ENCODE measurements at places on chromosomes 7 and 10.

- peak; percentile 48 for DNase-seq
Measured at GRCh38 chr7:73865738-73866445, 4.9 kb downstream of the TMEM270 start.

- DNase-seq = no peak
Measured at GRCh38 chr7:90187507-90188050, 24.0 kb upstream of the STEAP2 start.

- no peak for DNase-seq
Measured at GRCh38 chr7:11206177-11206899, 232.7 kb downstream of the PHF14 start.

DNA sequence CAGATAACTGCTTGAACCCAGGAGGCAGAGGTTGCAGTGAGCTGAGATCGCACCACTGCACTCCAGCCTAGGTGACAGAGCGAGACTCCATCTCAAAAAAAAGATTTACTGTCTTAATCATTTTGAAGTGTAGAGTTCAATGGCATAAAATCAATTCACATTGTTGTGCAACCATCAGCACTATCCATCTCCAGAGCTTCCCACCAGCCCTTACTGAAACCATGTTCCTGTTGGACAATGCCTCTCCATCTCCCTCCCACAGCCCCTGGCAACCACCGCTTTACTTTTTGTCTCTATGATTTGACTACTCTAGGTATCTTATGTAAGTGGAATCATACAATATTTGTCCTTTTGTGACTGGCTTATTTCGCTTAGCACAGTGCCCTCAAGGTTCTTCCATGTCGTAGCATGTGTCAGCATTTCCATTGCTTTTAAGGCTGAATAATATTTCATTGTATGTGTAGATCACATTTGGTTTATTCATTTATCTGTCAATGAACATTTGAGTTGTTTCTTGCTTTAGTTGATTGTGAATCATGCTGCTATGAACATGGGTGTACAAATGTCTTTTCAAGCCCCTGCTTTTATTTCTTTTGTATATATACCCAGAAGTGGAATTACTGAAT lies 33.1 kb downstream of the NACAD start:
- no peak for DNase-seq

DNA sequence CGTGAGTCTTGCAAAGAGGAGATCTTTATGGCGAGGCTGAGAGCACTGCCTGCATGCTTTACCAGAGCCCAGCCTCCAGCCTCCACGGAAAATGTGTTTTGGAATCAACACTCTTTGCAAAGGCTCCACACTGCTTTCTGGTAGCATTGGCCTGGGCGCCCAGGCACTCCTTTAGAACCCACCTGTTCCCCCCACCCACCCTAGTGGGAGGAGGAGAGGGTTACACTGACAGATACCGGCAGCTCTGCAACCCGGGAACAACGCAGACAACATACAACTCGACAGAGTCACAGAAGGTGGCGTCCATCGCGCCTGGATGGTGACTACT lies 5.5 kb upstream of the MNX1 start:
- DNase-seq = peak; percentile 29

DNA sequence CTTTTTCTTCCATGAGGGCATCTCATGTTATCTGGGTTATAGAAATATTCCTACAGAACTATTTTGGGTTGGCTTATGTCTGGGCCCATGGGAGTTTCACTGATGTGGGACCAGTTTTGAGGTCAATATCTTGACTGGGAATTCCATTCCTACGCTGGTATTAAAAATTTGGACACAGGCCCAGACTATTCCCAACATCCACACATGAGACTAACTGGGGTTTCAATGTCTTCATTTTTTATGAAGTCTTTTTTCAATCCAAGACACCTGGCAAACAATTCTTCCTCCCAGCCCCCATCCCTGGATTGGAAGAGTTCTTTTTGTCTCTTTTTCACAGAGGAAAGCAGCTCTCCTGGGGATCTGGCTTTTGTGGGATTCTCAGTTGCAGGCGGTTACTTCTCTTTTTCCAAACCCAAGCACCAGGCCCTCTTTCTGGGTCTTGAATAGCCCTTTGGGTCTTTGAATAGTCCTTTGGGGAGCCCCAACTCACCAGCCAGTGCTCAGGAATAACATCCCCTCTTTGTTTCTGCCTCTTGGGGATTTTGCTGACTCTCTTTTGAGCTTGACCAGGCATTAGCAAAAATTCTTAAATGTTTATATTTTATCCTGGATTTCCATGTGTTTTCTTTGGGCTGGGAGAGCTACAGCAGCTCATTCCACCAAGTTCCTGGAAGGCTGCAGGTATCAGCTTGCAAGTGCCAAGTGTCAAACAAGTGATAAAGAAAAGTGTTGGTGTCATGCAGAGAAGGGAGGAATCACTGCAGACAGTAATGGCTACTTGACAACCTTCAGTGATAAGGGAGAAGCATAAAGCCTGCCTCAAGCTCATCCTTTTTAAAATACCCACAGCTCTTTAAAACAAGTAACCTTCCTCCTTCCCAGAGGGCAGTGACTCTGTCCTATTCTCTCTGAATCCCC lies 234.3 kb downstream of the ADAM12 start:
- no peak for DNase-seq

DNA sequence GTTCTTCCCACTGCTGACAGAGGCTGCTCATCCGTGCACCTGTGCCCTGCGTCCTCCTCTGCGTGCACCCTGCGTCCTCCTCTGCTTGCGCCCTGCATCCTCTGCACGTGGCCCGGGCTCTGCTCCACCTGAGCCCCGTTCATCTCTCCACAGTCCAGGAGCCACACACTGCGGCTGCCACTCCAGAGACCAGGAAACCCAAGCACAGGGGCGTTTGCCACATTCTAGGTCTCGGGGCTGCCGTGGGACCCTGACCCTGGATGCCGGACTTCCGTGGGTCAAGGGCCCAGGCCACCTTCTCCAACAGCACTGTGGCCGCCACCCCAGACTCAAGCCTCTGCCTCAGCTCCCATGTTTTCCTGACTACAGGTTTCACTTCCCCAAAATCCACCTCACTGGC lies 460.4 kb downstream of the PTPRN2 start:
- DNase-seq = no peak

- no peak for DNase-seq
Measured at GRCh38 chr10:89346405-89347254, 18.8 kb downstream of the IFIT3 start.

- DNase-seq = no peak
Measured at GRCh38 chr7:101156866-101157589, 2.8 kb downstream of the AP1S1 start.

- no peak for DNase-seq
Measured at GRCh38 chr10:85557077-85557476, 809.5 kb downstream of the GRID1 start.

- DNase-seq = no peak
Measured at GRCh38 chr10:30821261-30821993, 191.9 kb upstream of the LYZL2 start.

GRCh38 chr7:81721437-81721836 lies 48.4 kb downstream of the HGF start:
- DNase-seq = no peak

- DNase-seq = no peak
Measured at GRCh38 chr10:62095181-62096122, 173.2 kb downstream of the RTKN2 start.

DNA sequence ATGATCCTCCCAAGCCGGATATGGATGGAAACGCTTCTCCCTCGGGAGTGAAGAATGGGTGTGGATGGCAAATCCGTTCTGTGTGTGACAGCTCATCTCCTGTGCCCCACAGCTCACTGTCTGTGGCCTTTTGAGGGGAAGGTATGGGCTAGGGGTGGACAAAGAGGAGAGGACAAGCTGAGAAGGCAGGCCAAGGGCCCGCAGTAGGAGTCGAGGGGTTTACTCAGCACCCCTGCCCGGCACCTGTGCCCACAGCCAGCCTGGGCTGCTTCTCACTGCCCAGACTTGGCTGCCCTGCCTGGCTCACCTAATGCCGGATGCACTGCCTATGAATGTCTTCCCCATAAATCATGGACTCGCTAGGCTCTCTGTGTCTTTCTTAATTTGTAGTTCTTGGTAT lies 503.8 kb downstream of the TCERG1L start:
- DNase-seq = no peak

DNA sequence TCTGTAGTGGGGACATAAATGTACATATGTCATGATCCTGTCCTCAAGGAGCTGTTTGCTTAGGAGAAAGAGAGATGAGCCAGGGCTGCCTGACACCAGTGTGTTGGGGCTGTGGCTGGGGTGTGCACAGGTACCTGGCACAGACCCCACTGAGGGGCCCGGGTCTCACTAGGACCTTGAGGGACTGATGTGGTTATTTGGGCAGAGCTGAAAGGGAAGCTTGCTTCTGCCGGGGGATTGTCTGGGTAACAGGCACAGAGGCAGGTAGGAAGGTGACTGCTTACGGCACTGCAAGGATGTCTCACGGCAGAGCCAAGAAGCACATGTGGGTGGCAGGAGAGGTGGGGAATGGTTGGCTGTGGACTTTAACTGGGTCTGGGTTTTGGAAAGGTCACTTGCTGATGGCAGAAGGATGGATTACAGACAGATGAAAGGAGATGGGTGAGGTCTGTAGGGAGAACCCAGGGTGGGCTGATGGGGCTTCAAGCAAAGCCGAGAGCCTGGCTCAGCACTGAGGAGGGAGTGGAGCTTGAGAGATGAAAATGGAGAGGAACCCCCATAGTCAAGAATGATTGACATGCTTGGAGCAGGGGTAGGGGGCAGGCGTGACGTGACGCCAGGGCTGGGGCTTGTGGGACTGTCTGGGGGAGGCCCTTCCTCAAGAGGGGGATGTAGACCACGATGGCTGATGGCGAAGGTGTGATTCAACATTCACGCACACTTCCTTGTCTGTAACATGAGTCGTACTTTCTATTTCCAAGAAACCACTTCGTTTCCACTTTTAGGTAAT lies 207.7 kb upstream of the SHH start:
- no peak for DNase-seq

DNA sequence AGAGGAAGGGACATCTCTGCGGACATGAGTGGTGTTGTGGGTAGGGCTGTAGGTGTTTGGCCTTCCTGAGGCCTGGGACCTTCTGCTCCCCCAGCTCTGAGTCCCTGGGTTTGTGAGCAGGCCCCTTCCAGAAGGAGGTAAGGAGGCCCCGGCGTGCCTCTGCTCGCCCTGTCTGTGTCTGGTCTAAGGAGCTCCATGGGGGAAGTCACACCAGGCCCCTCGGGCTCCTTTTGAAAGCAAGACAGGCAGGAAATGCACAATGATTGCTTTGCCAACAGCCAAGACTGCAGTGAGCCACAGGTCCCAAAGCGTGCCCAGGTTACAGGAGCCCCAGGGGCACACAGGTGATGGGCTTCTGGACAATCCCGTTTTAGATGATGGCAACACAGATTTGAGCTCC lies 89.5 kb downstream of the FAM53B start:
- DNase-seq = no peak

DNA sequence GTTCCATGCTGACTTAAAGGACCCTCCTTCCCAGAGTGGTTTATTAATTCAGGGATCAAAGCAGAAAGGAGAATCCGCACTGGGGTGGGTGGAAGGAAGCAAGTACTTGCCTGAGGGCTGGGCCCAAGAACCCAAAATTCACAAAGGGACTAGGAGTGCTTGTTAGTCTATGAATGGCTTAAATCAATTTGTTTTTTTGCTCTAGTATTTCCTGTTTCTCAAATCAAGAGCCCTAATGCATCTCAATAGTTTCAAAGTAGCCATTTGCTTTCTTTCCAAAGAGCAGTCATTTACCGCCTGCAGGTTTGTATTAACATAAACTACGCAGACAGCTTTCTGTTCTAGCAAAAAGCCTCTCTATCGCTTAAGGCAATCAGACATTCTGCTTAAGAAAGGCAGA lies 44.2 kb upstream of the SLC35G1 start:
- DNase-seq = no peak

GRCh38 chr7:158536871-158537515 lies 50.6 kb downstream of the PTPRN2 start:
- no peak for DNase-seq

GRCh38 chr10:6748981-6749635 lies 169.0 kb upstream of the PRKCQ start:
- no peak for DNase-seq

DNA sequence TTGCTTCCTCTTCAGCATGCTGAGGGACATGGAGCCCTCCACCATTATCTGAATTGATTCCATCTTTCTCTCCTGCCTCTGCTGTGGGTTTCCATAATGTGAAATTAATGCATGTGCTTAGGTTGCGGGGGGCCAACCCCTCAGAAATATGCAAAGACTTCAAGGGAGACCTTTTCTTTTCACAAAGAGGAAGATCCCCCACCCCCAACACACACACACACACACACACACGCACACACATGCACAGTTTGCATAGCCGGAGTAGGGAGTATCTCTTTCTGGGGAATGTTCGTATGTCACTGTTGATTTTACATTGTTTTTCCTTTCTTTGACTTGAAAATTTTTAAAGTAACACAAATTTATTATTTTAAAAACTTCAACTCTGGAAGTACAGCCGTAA lies 193.5 kb downstream of the MGMT start:
- no peak for DNase-seq

GRCh38 chr7:7931626-7932025 lies 37.0 kb upstream of the GLCCI1 start:
- no peak for DNase-seq

GRCh38 chr7:95595746-95596197 lies 544 bp downstream of the PDK4 start:
- no peak for DNase-seq

DNA sequence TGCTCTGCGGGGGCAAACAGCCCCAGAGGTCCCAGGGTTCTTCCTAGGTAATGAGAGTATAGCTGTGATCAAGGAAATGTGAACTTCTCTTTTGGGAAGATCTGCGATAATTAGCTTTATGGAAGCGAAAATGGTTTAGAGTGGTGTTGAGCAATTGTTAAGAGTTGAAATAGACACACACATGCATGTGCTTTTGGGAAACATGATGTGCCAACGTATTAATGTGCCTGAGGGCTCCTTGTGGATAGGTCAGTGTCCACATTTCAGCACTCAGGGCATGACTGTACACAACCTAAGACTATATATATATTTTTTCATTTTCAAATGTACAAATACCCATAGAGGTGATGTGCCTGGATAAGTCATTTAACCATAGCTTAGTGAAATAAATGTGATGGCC lies 67.0 kb downstream of the GSDME start:
- DNase-seq = no peak

- DNase-seq = no peak
Measured at GRCh38 chr10:42974693-42975002, 102.2 kb upstream of the RET start.

- peak; percentile 87 for DNase-seq
Measured at GRCh38 chr10:124732931-124733570, 11.1 kb downstream of the FAM53B start.

All from activated CD4-positive, alpha-beta T cell treated with anti-CD3 and anti-CD28 coated beads for 36 hours (primary cell).